Bronchial smooth muscle cell (primary cell): ENCODE measurements at places on chromosomes 5 and 9. TPM values are rescaled to one million over a fixed set of nuclear protein-coding genes. Genes with fewer than 3 reads are reported as not detected.

Gene CCL27
- total RNA-seq, result 0.09 TPM in 1 of 2 replicates, not detected in the other

Gene STARD4
- total RNA-seq, result 36.3 and 45.1 TPM in 2 replicates

Gene ZNF618
- 5.5 and 7.7 TPM in 2 replicates for total RNA-seq

Gene C9orf43
- total RNA-seq, result 0.16 and 0.26 TPM in 2 replicates

Gene NEURL1B
- 0.47 and 5.1 TPM in 2 replicates for total RNA-seq

Gene SLIT3
- 0.95 and 2.8 TPM in 2 replicates for total RNA-seq
